ENCODE measurements at places on chromosomes 5 and 9.
A peak's percentile ranks its signal among the peaks of the same experiment; 100 is the strongest.

GRCh38 chr5:89878140-89879132, 531.1 kb downstream of the CETN3 start:
- DNase-seq: no peak

DNA sequence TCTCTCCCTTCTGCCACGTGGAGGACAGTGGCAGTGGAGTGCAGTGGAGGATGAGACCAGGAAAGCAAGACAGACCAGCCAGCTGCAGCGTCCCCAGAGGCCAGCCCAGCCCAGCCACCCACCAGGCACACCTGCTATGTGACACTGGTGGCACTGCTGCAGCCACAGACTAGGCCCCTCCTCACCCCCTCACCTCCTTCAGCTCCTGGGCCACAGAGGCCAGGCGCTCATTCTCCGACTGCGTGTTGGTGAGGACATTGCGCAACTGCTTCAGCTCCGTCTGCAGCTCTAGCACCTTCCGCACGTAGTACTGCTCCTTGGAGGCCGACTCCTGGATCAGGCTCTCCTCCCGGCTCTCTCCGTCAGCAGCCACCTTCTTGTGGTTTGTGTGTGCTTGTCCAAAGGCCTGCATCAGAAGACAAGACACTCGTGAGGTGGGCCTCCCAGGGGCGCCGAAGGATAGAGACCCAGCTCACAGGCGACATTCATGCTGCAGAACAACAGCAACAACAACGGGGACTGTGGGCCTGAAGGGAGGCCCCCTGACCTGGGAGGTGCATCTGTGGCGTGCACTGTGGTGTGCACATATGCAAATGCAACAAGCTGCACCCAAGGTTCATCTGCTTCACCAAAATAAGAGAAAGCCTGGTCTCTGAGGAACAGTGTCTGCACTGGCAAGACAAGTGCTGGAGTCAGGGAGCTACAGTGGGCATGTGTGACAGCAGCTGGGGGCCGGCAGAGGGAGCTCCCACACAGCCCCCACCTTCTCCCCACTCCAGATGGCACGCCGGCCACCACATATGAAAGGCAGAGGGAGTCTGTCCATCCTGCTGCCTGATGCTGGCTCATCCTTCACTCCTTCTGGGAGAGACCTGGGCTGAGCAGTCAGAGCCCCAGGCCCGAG, 35.5 kb downstream of the BICD2 start:
- peak; percentile 51 for DNase-seq

- no peak for DNase-seq
These were observed 56.0 kb downstream of the HMCN2 start for GRCh38 chr9:130321539-130321938.

- no peak for DNase-seq
These were observed 541 bp upstream of the TBCA start for GRCh38 chr5:77776554-77777206.

- no peak for DNase-seq
These were observed 53.6 kb upstream of the POU5F2 start for GRCh38 chr5:93794954-93795353.

Data from NCI-H524 treated with DMSO at 0.1 percent for 48 hours (cell line).